AG04450 (cell line): ENCODE measurements at places on chromosomes 5 and 9.

DNA sequence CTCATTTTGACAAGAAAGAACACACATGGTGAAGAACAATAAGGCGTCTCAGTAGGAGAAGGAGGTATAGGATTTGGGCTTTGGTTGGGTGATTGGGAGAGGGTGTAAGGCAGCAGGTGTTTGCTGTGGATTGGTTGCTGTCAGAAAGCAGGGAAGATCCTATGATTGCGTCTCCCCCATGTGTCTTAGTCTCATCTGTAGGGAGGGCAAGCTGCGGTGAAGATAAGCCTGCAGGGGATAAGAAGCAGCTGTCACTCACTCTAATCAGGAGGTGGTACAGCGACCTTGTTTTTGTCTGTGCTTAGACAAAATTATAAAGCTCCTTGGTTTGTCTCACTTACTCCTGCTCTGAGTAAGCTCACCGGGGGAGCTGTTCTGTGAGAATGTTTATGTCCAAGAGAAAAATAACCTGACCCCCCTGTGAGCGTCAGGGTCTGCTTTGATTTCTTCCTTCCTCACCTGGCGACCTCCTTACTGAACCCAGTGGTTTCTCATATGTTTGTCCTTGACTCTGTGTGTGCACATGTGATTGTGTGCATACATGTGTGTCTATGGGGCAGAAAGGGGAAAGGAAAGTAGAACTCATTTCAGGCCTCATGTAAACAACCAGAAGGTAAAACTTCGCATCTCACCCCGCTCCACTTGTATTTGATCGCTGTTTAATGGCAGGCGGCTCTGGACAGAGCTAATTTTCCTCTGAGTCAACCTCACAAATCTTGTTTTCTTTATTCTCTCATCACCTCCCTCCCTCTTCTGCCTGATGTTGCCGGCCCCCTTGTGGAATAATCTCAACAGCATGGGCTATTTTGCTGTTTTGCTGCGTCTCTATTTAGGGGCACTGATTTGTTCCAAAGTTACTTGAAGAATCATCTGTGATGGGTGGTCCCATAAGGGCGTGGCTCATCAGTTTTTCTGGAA, 105.6 kb downstream of the TENT4A start:
- no peak for DNase-seq

- DNase-seq = no peak
These were observed 44.0 kb downstream of the C9orf85 start for GRCh38 chr9:71955300-71955915.

- no peak for DNase-seq
These were observed 1639.4 kb upstream of the C9orf72 start for GRCh38 chr9:29212397-29213387.

DNA sequence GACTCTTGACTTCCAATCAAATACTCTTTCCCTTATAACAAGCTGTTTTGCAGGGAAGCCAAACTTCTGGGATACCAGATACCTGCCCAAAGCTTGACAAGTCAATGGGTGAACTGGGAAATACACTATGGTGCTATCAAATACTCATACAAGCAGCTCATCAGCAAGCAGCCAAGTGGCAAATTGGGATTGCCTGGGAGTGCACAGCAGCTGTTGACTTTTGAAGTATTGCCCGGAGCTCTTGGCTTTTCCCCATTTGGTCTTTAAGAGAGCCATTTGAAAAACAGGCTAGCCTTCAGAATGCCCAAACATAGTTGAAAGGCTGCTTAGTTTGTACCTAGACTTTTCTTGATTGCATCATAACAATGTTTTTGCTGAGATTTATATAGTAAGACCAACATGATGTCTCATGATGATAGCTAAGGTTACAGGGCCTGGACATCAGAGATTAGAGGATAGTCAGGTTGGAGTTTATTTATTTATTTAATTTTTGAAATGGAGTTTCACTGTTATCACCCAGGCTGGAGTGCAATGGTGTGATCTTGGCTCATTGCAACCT, 210.1 kb upstream of the ZNF608 start:
- no peak for DNase-seq

DNA sequence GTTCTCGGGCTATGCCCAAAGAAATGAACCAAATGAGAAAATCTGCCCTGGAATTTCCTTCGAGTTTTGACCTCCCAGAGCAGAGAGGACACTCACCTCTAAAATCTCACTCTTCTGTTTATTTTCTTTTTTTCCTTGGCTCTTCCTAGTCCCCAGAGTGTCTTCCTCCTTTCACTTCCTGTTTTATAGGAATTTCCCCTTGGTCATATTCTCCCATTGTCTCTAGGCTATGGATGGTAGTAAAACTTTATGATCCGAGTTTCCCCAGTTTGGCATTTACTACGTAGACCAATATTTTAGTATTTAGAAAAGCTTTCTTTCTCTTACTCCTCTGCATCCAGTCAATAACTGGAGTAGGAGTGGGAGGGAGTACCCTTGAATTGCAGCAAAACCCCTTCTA, 354.5 kb upstream of the ZNF608 start:
- DNase-seq = no peak

DNA sequence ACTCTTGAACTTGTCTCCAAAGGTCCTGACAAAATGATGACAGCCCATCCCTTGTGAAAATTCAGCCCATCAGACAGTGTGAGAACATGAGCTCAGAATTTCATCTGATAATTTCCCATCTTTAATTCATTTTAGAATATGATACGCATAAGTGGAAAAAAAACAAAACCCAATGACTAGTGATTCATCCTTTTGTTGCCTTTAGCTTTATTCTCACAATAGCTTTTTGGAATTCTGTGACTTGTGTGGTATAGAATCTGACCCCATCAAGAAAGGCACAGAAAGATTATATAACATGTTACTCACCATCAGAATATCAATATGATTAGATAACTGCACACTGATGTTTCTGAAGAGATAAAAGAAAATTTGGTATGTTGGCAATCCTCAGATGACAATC, 16.1 kb upstream of the TMED7 start:
- DNase-seq = no peak

GRCh38 chr5:60648175-60648574, 51.8 kb downstream of the DEPDC1B start:
- DNase-seq = no peak

- no peak for DNase-seq
These were observed 44.1 kb upstream of the FOXE1 start for GRCh38 chr9:97808972-97809371.

GRCh38 chr5:127294829-127295228, 4.2 kb downstream of the MEGF10 start:
- no peak for DNase-seq

- DNase-seq = no peak
These were observed 339.7 kb downstream of the TMEM232 start for GRCh38 chr5:110386782-110387181.

DNA sequence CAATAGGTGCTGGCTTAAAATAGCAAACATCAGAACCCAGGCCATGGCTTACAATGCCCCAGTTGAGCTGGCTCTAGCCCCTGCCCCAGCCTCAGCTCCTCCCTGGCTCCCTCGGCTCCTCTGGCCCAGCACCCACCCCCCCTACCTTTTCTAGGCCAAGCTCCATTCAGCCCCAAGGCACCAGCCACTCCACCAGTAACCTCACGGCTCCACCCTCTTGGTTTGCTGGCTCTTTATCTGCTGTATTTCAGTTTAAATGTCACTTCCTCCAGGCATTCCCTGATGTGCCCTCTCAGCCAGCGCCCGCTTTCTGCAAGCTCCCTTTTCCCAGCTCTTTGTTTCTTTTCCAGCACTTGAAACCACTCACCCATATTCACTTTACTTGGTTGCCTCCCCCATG, 10.6 kb downstream of the C1QTNF2 start:
- no peak for DNase-seq

DNA sequence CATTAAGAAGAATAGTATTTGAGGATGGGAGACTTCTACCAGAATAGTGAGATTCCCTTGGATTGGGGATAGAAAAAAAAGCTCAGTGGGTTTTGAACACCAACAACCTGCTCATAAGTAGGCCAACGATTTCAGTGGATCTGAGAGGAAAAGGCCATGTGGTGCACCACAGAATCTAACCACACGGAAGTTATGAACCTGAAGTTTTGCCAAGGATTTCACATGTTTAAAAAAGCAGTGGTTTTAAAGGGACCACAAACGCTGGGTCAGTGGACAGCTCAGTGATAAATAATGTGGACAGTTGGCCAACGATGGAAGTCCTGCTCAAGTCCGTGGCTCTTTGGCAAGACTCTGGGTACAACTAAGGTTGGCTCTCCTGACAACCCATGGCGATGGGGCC, 107.2 kb upstream of the TXNDC8 start:
- peak; percentile 26 for DNase-seq

DNA sequence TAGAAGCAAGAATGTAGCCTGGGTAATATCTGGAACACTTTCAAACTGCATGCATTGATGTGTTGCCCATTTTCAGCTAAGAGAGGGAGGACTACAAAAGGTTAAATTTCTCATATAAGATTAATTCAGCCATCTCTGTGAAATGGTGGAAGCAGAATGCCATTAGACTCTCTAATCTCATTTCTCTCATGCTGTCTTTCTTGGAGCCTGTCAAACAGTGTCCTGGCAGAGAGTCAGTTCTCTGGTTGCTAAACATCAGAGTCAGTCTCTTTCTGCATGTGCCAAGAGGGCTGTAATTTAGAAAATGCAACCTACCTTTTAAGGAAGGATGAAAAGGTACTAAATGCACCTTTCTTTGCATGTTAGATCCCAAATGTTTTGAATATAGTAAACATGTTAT, 910 bp upstream of the GARNL3 start:
- no peak for DNase-seq

DNA sequence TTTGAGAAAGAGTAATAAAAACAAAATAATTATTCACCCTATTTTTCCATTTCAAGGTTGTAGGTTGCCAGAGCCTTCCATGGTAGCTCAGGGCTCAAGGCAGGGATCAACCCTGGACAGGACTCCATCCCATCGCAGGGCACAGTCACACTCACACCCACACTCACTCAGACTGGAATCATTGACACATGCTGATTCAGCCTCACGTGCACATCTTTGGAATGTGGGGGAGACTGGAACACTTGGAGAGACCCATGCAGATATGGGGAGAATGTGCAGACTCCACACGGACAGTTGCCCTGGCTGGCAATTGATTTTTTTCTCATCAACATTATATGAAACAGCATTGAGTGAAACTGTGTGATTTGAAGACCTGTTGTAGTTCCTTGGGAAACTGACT, 234.1 kb downstream of the ADGRV1 start:
- no peak for DNase-seq

DNA sequence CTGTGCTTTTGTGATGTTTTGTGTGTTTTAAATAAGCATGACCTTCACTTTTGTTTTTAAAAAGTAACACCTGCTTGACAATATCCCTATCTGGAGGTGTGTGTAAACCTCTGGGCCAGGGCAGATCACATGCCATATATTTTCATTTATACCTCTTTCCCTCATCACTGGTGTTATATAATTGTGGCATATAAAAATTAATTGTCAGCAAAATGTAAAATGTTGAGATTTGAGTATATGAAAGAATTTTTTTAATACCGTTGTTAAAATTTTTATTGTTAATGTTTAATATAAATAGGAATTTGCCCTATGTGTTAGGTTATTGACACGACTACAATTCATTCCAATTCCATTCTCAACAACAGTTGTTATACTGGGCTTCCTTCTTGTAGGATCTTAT, 6.5 kb downstream of the CDH12 start:
- no peak for DNase-seq

DNA sequence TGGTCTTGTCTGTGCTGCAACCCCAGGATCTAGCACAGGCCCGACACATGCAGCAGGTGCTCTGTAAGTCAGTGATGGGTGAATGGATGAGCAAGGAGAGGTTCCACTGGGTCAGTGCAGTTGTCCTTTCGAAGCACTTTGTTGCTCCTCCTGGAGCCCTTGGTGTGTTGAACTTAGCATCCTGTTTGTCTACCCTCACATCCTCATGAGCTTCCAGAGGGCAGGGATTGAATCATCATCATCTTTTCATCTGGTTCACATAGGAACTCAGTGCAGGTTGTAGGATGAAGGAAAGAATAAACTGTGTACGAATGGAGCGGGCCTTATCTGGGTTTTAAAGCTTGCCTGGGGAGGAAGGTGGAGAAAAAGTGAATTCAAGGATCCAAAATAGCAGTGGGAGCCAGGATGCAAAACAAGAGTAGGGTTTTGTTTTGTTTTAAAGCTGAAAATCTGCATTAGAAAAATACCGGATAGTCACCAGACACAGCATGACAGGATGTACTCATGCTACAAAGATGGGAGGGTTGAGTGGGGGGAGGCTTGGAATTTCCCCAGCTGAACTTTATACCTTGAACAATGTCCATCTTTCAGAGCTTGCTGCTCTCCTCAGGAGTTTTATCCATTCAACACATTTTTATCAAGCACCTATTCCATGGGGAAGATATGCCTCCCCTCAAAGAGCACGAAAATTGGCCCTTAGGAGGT, 55.8 kb downstream of the PTTG1 start:
- no peak for DNase-seq

- DNase-seq = peak; percentile 62
These were observed at the start of gene CACFD1 for GRCh38 chr9:133459476-133460404. Gene CACFD1, plus strand, starts transcription at chr9:133459978. Its CDS starts 89 bp downstream, at chr9:133460067.

- no peak for DNase-seq
These were observed 8.2 kb downstream of the IPPK start for GRCh38 chr9:92661743-92662142.

GRCh38 chr9:75911390-75911789, 20.9 kb downstream of the PCSK5 start:
- DNase-seq = no peak

GRCh38 chr5:58071566-58071965, 388.3 kb downstream of the PLK2 start:
- DNase-seq = no peak

DNA sequence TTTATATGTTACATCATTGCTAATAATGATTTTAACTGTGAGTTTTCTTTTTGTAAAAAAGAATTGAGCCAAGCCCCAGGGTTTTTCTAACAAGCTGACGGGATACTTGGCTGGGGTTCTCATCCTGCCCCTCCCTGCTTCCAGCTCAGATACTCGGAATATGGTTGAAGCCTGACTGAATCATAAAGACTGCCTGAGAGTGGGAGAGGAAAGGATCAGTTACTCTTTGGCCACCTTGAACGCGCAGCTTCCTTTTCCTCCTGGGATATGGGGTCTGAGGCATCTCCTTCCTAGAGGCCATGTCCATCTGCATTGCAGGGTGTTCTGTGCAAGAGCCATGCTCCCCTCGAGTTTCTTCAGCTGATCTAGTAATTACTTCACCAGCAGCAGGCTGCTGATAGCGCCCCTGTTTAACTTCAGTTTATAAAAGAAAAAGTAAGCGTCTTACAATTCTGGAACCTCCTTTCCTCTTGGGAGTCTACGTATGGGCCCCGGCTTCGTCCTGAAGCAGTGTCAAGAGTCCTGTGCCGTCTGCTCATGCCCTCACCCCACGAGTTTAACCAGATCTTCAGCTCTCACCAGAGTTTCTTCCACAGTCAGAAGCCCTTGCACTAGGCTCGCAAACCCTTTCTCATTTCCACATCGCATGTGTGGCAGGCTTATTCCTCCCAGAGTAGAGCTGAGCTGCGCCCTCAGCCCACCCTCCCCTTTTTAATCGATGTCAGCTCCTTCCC, 130.0 kb downstream of the MVB12B start:
- no peak for DNase-seq

GRCh38 chr5:164191240-164191639, 685.8 kb downstream of the MAT2B start:
- no peak for DNase-seq

- DNase-seq = no peak
These were observed 576.2 kb upstream of the CLINT1 start for GRCh38 chr5:158435161-158435616.
